Body of pancreas (tissue), 4 donors: ENCODE measurements at places on chromosomes 12 and 14.

GRCh38 chr12:94405413-94406116 lies 54.1 kb downstream of the CEP83 start:
- no peaks in the 10 kb centered on the region for H3K27me3 ChIP-seq
- no peak overlapping the region for H3K4me3 ChIP-seq
- no peak overlapping the region for H3K27ac ChIP-seq
- no peaks in the 10 kb centered on the region for H3K4me1 ChIP-seq
- no peak for DNase-seq

DNA sequence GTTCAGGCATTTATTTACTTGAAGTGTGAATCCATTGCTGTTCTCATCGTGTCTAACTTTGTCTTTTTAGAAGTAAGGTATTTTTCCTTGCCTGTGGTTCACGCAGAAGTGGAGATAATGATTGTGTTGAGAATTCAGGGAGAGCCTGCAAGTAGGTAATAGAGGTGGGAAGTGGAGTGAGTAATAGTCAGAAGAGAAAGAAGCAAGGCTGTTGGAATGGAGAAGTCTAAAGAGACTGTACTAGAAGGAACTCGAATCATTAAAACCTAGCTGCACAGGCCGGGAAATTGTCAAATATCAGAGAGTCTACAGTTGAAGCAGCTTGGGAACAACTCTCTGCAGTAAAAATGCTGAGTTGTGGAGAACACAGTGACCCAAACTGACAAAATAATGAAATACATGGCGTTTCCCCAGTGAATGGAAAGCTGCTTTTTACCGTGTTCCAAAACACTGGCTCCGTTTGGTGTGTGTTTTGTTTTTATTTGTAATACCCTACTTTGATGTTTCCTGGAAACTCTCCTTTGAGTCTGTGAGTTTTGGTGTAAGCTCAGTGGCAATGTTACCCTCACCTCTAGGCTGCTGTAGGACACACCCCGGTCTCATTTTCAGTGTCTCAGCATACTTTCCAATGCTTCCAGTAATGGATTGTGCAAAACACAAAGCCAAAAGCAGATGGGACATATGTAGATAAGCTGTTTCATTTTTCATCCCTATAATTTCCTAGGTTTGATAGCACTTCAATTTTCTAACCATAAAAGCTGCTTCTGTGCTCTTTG lies 146.6 kb downstream of the CRADD start:
- no peak overlapping the region for H3K4me3 ChIP-seq
- no peaks in the 10 kb centered on the region for H3K4me1 ChIP-seq
- no peaks in the 10 kb centered on the region for H3K27me3 ChIP-seq
- DNase-seq, result no peak
- H3K36me3 ChIP-seq, result no peaks in the 10 kb centered on the region

DNA sequence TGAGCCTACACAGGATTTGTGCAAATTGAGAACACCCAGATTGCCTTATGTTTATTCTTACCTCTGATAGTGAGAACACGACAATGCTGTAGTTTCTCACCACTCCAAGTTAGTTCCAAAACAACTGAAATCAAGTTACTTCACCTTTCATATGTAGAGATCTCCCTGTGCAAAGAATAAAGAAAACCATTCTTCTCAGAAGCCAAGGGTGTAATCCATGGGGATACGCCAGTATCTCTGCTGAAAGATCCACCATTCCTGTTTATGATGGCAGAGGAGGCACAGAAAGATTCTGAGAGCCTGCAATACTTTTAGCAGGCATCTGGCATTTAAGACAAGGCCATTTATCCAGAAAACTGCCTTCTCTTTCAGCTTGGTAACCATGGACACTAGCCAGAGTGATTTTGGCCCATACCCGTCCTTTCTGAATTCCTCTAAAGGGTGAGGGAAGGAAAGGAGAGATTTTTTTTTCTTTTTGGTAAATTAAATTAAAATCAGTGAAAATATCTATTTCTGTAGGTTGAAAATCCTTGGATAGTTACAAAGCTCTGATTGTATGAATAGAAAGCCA lies 355.4 kb upstream of the FAR2 start:
- no peak for DNase-seq
- no peaks in the 10 kb centered on the region for H3K4me1 ChIP-seq
- H3K36me3 ChIP-seq, result no peaks in the 10 kb centered on the region

GRCh38 chr14:83814896-83815295 lies 1715.0 kb upstream of the FLRT2 start:
- H3K27ac ChIP-seq, result no peak overlapping the region
- DNase-seq, result no peak
- no peaks in the 10 kb centered on the region for H3K27me3 ChIP-seq
- H3K36me3 ChIP-seq, result no peaks in the 10 kb centered on the region
- H3K4me1 ChIP-seq, result no peaks in the 10 kb centered on the region

GRCh38 chr12:69287556-69287955 lies 48.2 kb downstream of the CPSF6 start:
- peaks cover 19% of the 10 kb centered on the region for H3K4me1 ChIP-seq
- H3K27ac ChIP-seq, result no peak overlapping the region
- no peaks in the 10 kb centered on the region for H3K36me3 ChIP-seq
- DNase-seq, result no peak

GRCh38 chr12:30795410-30796312 lies 40.9 kb upstream of the CAPRIN2 start:
- H3K27me3 ChIP-seq, result no peaks in the 10 kb centered on the region
- DNase-seq, result peak; percentile 53
- no peaks in the 10 kb centered on the region for H3K36me3 ChIP-seq
- H3K4me1 ChIP-seq, result peaks cover 15% of the 10 kb centered on the region
- peak overlapping the region; percentile 39 for H3K27ac ChIP-seq

DNA sequence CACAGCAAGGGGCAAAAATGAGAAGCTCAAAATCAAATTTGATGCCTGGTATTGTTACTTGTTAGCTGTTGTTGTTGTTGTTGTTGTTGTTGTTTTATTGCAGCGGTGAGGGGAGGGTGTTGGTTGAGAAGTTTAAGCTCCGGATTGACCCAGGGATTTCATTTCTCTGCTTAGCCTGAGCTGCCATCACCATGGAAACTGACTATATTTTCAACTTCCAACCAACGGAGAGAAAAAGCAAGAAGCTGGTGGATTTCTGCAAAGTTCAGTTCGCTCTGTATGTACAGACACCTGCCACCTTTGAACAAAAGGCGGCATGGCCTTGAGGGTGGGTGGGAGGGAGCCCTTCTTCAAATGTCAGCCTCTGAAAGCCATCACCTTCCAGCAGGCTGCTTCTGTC lies 194.5 kb upstream of the NOS1 start:
- no peak for DNase-seq
- H3K27ac ChIP-seq, result no peak overlapping the region
- no peak overlapping the region for H3K4me3 ChIP-seq
- no peaks in the 10 kb centered on the region for H3K4me1 ChIP-seq

DNA sequence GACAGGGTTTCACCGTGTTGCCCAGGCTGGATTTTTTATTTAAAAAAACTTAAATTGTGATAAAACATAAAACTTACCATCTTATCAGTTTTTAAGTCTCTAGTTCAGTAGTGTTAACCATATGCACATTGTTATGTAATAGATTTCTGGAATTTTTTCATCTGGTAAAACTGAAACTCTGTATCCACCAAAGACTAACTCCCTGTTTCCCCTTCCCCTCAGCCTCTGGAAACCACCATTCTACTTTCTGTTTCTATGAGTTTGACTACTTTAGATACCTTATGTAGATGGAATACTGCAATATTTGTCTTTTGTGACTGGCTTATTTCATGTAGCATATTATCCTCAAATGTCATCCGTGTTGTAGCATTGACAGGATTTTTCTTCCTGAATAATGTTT lies 12.8 kb upstream of the PLEKHG3 start:
- no peaks in the 10 kb centered on the region for H3K36me3 ChIP-seq
- no peak for DNase-seq
- no peak overlapping the region for H3K4me3 ChIP-seq
- no peak overlapping the region for H3K27ac ChIP-seq
